ENCODE measurements at places on chromosomes 6 and 20. TPM values are rescaled to one million over a fixed set of nuclear protein-coding genes. Genes with fewer than 3 reads are reported as not detected.
A peak's percentile ranks its signal among the peaks of the same experiment; 100 is the strongest.

- DNase-seq, result no peak
Measured at GRCh38 chr6:31356216-31356945, 598 bp downstream of the HLA-B start.

DNA sequence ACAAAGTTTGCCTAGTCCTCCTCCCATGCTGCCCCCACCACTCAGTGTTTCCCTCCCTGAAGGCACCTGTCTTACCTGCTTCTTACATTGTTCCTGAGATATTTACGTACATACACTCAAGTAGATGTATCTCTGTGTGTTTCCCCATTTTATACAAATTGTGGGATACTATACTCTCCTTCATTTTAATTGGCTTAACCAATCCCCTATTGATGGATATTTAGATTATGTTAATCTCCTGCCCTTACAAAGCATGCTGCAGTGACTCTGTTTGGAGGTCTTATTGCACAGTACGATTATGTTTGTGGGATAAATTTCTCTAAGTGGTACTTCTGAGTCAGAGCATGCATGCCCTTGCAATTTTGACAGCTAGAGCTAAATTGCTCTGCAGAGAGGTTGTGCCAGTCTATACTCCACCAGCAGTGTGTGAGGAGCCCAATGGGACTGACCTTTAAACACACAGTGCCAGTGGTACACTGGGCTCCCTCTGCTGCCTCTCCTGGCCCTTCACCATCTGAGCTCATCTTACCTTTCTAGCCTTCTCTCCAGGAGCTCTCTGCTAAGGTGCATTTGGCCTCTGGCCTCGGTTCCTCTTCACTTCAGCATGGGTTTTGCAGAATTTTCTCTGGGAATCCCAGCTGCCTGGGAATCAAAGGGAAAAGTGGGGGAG is 57.4 kb downstream of the LYRM2 start:
- no peak for DNase-seq

Gene CST4
- polyA plus RNA-seq, result not detected

- peak; percentile 62 for DNase-seq
Measured at GRCh38 chr20:43942667-43943285, 28.1 kb downstream of the TOX2 start.

- DNase-seq, result no peak
Measured at GRCh38 chr20:49905415-49906091, 9.8 kb downstream of the SPATA2 start.

Gene C6orf15
- polyA plus RNA-seq, result not detected

Gene KHDC1
- 7.7 TPM for polyA plus RNA-seq

DNA sequence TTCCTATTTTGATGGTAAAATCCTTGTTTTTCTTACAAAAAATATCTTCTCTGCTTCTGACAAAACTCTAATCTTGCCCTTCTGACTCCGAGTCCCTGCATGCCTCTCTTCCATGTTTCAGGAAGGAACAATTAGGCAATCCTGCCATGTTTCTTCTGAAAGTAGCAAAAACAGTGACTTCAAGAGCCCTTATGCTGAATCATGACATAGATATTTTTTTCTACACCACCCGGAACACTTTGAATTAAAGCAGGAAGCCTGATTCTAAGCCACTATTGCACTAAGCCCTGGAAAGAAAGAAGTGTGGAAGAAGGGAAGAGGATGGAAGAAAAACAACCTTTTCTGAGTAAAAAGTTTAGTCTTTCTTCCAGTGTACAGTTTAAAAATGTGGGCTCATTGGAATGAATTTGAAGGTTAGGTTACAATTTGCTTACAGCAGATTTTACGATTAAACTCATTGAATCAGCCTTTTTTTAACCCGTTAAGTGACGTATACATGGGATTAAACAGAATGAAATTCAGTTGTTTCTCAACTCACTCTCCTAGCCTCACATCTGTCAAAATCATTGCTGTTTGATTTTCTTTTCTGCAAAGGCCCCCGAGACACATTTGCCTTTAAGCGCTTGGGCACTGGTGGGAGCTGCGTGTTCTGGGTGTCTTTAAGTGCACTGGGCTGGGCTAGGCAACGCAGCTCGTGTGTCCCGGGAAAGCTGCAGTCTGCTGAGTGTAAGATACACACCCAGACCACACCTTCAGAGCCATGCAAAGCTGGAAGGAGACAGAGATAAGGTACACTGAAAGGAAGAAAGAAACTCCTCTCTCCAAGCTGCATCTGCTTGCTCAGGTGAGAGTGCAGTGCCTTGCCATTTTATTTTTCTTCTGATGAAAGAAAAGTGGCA is 159.4 kb upstream of the CITED2 start:
- peak; percentile 55 for DNase-seq

Gene MRAP2
- 0.16 TPM for polyA plus RNA-seq

- DNase-seq, result peak; percentile 48
Measured at GRCh38 chr6:145878591-145879295, 64.1 kb upstream of the FBXO30 start.

DNA sequence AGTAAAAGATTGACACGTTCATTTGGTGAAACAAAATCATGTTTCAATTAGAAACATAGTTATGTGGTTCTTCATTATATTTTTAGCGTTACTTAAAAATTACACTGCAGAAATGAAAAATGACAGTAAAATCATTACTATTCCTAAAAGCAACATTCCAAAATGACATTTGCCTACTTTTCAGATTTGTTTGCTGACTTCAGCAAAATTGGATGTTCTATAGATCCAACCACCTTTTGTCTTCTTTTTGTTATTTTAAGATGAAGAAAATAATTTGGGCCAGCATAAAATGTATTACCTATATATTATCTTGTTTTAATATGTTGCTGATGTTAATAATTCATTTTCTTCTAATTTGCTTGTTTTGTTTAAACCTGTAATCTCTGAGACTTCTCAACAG is 30.5 kb downstream of the STXBP5 start:
- no peak for DNase-seq

Measured in BJ (cell line).